ENCODE measurements at places on chromosomes 5 and 9.

GRCh38 chr5:167966979-167967378 lies 324.5 kb upstream of the WWC1 start:
- H3K36me3 ChIP-seq: no peaks in the 10 kb centered on the region
- H3K4me3 ChIP-seq: no peak overlapping the region
- no peaks in the 10 kb centered on the region for H3K27me3 ChIP-seq
- no peak for DNase-seq
- no peak overlapping the region for H3K27ac ChIP-seq

- no peak overlapping the region for H3K4me3 ChIP-seq
- H3K4me1 ChIP-seq: no peaks in the 10 kb centered on the region
- H3K36me3 ChIP-seq: no peaks in the 10 kb centered on the region
- DNase-seq: no peak
- no peaks in the 10 kb centered on the region for H3K27me3 ChIP-seq
Measured at GRCh38 chr9:117823576-117823975, 119.4 kb downstream of the TLR4 start.

- no peak overlapping the region for H3K4me3 ChIP-seq
- peaks cover 5% of the 10 kb centered on the region for H3K27me3 ChIP-seq
- H3K4me1 ChIP-seq: no peaks in the 10 kb centered on the region
- no peaks in the 10 kb centered on the region for H3K36me3 ChIP-seq
- H3K27ac ChIP-seq: no peak overlapping the region
- DNase-seq: no peak
Measured at GRCh38 chr9:38254151-38254550, 138.4 kb upstream of the ALDH1B1 start.

GRCh38 chr5:147055089-147055826 lies 176.7 kb upstream of the PPP2R2B start:
- no peaks in the 10 kb centered on the region for H3K36me3 ChIP-seq
- H3K4me3 ChIP-seq: no peak overlapping the region
- no peaks in the 10 kb centered on the region for H3K4me1 ChIP-seq
- no peak for DNase-seq
- H3K27ac ChIP-seq: no peak overlapping the region

- no peaks in the 10 kb centered on the region for H3K27me3 ChIP-seq
- no peak overlapping the region for H3K4me3 ChIP-seq
- no peak overlapping the region for H3K27ac ChIP-seq
- no peaks in the 10 kb centered on the region for H3K4me1 ChIP-seq
- H3K36me3 ChIP-seq: no peaks in the 10 kb centered on the region
Measured at GRCh38 chr5:31824869-31825517, 186.1 kb downstream of the PDZD2 start.

DNA sequence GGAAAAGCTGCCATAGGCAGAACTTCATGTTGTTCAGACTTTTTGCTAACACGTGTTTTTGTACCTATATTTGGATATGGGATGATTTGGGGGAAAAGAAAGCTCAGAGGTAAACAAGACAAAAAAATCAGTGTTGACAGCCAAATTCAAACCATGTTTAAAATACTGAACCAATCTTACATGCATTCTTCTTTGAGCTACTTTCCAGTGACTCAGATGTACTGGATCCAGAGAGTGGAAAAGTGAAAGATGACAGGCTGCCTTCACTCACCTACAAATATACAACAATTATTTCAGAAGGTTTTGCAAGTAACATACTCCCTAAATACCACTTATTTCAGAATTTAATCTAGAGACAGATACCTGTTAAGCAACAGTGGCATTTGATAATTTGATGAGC lies 165.7 kb downstream of the MPDZ start:
- no peak overlapping the region for H3K27ac ChIP-seq
- no peak overlapping the region for H3K4me3 ChIP-seq
- H3K27me3 ChIP-seq: no peaks in the 10 kb centered on the region
- no peaks in the 10 kb centered on the region for H3K4me1 ChIP-seq
- no peak for DNase-seq

GRCh38 chr5:151772029-151772845 lies 483 bp downstream of the G3BP1 start:
- H3K4me3 ChIP-seq: peak overlapping the region; percentile 62
- H3K36me3 ChIP-seq: no peaks in the 10 kb centered on the region
- no peaks in the 10 kb centered on the region for H3K27me3 ChIP-seq

DNA sequence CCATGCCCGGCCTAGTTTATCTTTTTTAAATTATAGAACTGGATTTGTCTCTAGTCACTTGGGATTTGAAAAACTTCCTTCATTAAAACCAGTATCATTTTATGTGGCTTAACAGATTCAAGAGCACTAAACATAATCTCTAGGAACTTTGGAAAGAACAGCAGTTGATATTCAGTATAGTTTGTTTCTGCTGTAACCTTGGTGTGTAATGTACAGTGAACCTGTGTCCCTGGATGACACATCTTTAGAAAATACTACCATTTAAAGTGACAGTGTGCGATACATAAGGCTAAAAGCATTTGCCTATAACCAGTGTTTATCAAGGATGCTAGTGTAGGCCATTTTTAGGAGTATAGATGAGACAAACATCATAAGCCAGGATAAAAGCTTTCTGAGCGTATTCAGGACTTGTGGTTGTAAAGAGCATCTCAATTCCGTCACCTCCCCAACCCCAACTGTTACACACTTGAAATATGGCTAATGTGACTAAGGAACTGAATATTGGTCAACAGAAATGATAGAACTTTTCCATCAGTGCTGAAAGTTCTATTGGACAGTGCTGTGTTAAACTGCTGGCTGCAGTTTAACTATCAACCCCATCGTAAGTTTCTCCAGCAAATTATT lies 4.4 kb downstream of the SNX18 start:
- no peaks in the 10 kb centered on the region for H3K36me3 ChIP-seq
- DNase-seq: no peak
- no peak overlapping the region for H3K4me3 ChIP-seq
- H3K27ac ChIP-seq: peak overlapping the region; percentile 79
- no peaks in the 10 kb centered on the region for H3K27me3 ChIP-seq

- H3K27ac ChIP-seq: no peak overlapping the region
- H3K27me3 ChIP-seq: no peaks in the 10 kb centered on the region
- H3K4me3 ChIP-seq: no peak overlapping the region
- DNase-seq: no peak
- no peaks in the 10 kb centered on the region for H3K36me3 ChIP-seq
Measured at GRCh38 chr9:17719053-17719452, 140.2 kb downstream of the SH3GL2 start.

DNA sequence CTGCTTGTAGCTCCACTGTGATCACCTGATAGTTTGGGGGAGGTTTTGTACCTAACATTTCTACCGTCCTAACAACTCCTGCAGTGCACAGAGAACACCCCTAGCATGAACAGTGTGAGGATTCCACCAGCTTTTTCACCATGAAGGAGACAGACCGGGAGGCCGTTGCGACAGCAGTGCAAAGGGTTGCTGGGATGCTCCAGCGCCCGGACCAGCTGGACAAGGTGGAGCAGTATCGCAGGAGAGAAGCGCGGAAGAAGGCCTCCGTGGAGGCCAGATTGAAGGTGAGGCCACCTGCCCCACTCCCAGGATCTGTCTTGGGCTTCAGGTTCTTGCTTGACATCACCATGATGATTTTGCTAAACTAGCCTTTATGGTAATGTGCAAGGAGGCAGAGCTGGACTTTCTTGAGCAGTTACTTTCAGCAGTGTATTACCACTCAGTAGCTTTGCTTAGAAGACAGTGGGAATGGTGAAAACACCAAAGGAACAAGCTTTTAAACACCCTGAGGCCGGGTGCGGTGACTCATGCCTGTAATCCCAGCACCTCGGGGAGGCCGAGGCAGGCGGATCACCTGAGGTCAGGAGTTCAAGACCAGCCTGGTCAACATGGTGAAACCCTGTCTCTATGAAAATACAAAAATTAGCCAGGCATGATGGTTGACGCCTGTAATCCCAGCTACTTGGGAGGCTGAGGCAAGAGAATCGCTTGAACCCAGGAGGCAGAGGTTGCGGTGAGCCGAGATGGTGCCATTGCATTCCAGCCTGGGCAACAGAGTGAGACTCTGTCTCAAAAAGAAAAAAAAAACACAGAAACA lies 3.3 kb downstream of the EXOC3 start:
- peaks cover 10% of the 10 kb centered on the region for H3K4me1 ChIP-seq
- H3K27ac ChIP-seq: no peak overlapping the region
- no peak overlapping the region for H3K4me3 ChIP-seq
- no peaks in the 10 kb centered on the region for H3K27me3 ChIP-seq
- H3K36me3 ChIP-seq: peaks cover 5% of the 10 kb centered on the region
- no peak for DNase-seq

DNA sequence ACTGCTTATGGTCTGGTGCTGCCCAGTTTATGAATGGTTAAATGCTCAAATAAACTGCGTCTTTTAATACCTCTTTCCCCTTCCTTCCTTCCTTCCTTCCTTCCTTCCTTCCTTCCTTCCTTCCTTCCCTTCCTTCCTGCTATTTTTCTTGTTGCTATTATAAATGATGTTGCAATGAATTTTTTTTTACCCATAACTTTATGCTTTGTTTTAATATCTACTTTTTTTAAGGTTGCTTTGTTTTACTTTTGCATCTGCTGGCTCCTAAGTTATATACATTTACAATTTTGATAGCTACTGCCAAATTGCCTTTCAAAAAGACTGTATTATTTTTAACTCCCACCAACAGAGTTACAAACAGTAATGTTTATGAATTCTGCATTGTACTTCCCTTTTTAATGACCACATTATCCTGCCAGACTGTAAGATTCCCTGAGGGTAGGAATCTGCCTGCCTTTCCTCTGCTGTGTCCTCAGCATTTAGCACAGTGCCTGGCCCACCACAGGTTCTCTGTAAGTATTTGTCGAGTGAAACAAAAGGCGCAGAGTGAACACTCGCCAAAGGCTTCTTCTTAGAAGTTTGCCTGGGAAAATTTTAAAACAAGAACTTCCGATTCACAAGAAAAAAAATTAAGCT lies 36.9 kb downstream of the KIF4B start:
- no peak for DNase-seq
- H3K4me3 ChIP-seq: no peak overlapping the region
- H3K4me1 ChIP-seq: no peaks in the 10 kb centered on the region
- no peak overlapping the region for H3K27ac ChIP-seq

- no peak overlapping the region for H3K27ac ChIP-seq
- no peak for DNase-seq
- no peaks in the 10 kb centered on the region for H3K36me3 ChIP-seq
Measured at GRCh38 chr5:117893211-117893610, 1095.1 kb downstream of the DTWD2 start.

- no peaks in the 10 kb centered on the region for H3K27me3 ChIP-seq
- H3K4me1 ChIP-seq: peaks cover 25% of the 10 kb centered on the region
- H3K4me3 ChIP-seq: no peak overlapping the region
- no peaks in the 10 kb centered on the region for H3K36me3 ChIP-seq
Measured at GRCh38 chr9:114889802-114890224, 40.6 kb downstream of the TNFSF8 start.

DNA sequence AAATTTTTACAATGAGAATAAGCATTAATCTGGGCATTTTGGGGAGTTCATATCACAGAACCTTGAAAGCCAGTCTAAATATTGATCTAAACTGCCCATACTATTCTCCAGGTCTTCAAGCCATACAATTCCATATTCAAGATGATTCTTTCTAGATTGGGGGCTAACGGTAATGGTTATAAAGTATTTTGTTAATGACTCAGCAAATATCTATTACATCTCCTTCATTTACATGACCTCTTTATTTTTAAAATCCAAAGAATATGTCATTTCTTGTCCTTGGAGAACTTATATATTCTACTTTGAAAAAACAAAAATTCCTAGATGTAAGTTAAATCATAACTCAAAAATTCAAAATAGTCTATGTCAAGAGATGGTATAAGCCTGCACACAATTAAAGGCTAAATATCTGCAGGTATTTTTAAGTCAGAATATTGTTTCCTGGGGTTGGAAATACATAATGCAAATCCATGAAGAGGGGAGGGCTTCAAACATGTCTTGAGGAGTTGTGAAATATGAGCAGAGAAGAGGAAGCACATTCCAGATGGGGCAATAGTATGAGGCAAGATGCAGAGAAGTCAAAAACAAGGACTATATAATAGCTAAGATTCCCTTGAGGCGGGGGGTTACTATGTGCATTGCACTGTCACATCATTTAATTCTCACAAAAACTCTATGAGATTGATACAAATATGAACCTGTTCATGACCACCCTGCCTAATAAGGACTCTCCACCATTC lies 526.4 kb downstream of the NR2F1-AS1 start:
- H3K4me3 ChIP-seq: no peak overlapping the region
- no peaks in the 10 kb centered on the region for H3K27me3 ChIP-seq
- H3K36me3 ChIP-seq: no peaks in the 10 kb centered on the region

GRCh38 chr9:21789541-21790037 lies 12.8 kb upstream of the MTAP start:
- peak; percentile 85 for DNase-seq
- no peaks in the 10 kb centered on the region for H3K36me3 ChIP-seq
- no peak overlapping the region for H3K4me3 ChIP-seq
- peaks cover 23% of the 10 kb centered on the region for H3K27me3 ChIP-seq

- no peaks in the 10 kb centered on the region for H3K4me1 ChIP-seq
- no peak overlapping the region for H3K4me3 ChIP-seq
- no peak overlapping the region for H3K27ac ChIP-seq
- no peaks in the 10 kb centered on the region for H3K36me3 ChIP-seq
- H3K27me3 ChIP-seq: peaks cover under 1% of the 10 kb centered on the region
Measured at GRCh38 chr9:89593727-89594427, 10.9 kb upstream of the GADD45G start.

- no peaks in the 10 kb centered on the region for H3K27me3 ChIP-seq
- H3K36me3 ChIP-seq: no peaks in the 10 kb centered on the region
- no peak for DNase-seq
- no peaks in the 10 kb centered on the region for H3K4me1 ChIP-seq
- H3K4me3 ChIP-seq: no peak overlapping the region
Measured at GRCh38 chr9:31142456-31142855, 1242.0 kb upstream of the ACO1 start.

- H3K27ac ChIP-seq: no peak overlapping the region
- H3K36me3 ChIP-seq: no peaks in the 10 kb centered on the region
- H3K4me3 ChIP-seq: no peak overlapping the region
- DNase-seq: no peak
Measured at GRCh38 chr9:134555094-134555650, 86.4 kb upstream of the COL5A1 start.

GRCh38 chr5:68290260-68290674 lies 74.7 kb downstream of the PIK3R1 start:
- no peaks in the 10 kb centered on the region for H3K27me3 ChIP-seq
- no peak overlapping the region for H3K27ac ChIP-seq
- DNase-seq: no peak
- peaks cover 2% of the 10 kb centered on the region for H3K36me3 ChIP-seq
- peaks cover 11% of the 10 kb centered on the region for H3K4me1 ChIP-seq

DNA sequence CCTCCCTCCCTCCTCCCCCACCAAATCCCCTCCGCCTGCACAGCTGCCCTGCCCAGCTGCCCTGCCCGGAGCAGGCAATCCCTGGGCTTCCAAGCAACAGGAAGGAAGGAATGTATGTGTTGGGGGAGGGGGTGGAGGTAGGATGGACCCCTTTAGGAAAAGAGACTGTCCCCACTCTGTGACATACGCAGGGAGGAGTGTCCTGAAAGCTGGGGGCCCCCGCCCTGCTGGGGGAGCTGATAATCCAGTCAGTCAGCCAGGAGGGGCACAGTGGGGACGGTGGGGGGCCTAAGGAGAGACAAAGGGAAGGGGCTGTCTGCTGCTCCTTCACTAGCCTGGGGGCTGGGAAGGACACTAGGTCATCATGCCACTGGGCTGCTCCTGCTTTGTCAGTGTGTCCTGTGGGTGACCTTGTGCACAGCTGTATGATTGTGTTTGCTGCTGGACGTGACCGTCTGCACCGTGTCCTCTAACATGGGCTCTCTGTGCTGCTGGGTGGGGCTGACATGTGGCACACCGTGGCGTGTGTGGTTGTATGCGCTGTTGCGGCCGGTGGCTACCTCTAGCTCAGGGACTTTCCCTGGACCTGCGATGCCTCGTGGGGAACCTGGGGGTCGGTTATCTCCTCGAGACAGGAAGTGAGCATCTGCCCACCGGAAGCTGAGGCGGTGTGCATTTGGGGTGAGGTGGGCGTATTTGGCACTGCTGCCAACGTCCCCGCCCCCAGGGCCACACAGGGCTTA lies 3.0 kb downstream of the N4BP3 start:
- no peaks in the 10 kb centered on the region for H3K27me3 ChIP-seq
- no peak overlapping the region for H3K4me3 ChIP-seq
- H3K27ac ChIP-seq: peak overlapping the region; percentile 27

All from endothelial cell of umbilical vein (primary cell).